ENCODE measurements at places on chromosomes 3 and 15.
A peak's percentile ranks its signal among the peaks of the same experiment; 100 is the strongest.

GRCh38 chr15:88797663-88798339 is 5.4 kb upstream of the ACAN start:
- DNase-seq = no peak

DNA sequence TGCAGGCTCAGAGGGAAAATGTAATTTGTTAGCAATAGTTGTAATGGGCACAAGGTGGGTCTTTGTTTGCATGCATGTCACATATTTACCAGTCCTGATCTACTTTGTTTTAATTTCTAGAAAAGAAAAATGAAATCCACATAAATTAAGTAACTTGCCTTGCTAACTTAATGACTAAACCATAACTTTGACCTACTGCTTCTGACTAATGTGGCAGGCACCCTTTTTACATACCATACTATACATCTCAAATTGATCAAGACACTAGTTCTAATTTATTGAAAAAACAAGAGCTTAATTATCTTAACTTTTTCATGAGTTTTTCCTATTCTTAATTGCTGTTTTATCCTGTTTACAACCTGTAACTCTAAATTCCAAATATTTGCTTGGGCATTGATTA is 93.2 kb downstream of the ATP11B start:
- no peak for DNase-seq

DNA sequence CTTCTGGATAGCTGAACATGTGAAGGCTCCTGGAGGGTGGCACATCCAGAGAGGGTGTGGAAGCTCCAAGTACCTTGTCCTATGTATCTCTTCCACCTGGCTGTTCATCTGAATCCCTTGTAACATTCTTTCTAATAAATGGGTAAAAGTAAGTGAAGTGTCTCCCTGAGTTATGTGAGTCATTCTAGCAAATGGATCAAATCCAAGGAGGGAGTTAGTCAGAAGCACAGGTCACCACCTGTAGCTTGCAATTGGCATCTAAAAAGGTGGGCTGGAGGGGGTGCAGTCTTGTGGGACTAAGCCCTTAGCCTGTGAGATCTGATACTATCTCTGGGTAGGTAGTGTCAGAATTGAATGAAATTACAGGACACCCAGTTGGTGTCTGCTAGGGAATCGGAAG is 71.0 kb downstream of the WWTR1 start:
- DNase-seq = no peak

GRCh38 chr3:187624588-187624987 is 45.6 kb downstream of the SST start:
- DNase-seq = no peak

DNA sequence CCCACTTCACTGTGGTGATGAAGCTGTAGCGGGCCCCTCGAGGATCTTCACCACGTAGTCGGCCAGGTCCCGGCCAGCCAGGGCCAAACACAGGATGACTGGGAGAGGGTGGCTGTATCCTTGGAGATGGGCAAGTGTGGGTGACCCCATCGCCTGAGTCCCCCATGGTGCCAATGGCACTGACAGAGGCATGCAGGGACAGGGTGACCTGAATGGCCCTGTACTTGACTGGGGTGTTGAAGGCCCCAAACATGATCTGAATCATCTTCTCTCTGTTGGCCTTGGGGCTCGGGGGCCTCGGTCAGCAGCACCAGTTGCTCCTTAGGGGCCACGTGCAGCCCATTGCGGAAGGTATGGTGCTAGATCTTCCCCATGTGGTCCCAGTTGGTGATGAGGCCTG is 17.1 kb upstream of the AP3B2 start:
- DNase-seq = no peak

DNA sequence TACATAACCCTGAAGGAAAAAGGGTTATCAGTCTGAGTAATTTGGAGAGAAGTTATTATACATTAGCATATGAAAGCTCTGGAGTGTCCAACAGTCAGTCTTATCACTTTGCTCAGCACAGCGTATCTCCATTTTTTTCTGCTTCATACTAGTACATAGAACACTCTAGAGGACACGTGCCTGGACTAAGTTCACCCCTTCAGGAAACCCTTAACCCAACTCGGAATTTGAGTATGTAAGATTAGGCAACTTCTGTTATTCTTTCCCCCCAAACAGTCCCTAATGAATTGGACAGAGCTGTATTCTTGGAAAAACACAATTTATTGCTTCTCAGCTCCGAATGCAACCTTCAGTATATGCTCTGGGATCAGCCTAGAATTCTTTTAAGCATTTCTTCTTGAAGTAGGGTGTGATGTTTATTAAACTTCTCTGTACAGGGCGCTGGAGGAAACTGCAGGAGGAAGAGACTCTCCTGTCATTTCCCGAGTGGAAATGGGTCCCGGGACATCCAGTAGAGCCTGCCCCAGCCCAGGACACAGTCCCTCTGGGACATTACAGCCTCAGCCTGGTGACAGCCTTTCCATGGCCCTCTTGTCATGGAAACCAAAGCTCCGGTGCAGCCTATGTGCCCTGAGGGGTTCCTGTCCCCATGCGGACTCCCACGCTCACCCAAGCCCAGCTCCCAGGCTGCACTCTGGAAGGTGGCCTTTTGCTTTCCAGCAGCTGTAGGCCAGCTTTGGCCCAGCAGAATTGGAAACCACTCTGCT is 37.3 kb upstream of the CMTM8 start:
- DNase-seq = no peak

DNA sequence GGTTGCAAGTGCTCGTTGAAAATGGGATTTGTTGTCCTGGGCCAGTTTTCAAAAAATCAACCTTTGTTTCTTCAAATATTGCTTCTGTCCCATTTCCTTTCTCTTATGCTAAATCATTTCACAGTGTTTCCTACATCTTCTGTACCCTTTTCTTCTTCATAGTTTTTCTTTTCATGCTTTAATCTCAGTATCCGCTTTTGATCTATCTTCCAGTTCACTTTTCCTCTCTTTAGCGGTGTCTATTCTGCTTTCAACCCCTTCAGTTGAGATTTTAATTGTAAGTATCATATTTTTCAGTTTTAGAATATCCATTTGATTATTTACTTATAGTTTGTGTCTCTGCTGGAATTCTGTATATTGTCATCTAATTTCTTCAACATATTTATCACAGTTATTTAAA is 311.7 kb upstream of the TPM1 start:
- DNase-seq = no peak

- DNase-seq = no peak
These were observed 836.8 kb upstream of the NECTIN3 start for GRCh38 chr3:110234831-110235230.

GRCh38 chr3:19903649-19904048 is 30.4 kb downstream of the EFHB start:
- no peak for DNase-seq

GRCh38 chr3:17055374-17056276 is 170.9 kb downstream of the PLCL2 start:
- DNase-seq = no peak

GRCh38 chr3:171165983-171166382 is 139.5 kb upstream of the SLC2A2 start:
- no peak for DNase-seq

DNA sequence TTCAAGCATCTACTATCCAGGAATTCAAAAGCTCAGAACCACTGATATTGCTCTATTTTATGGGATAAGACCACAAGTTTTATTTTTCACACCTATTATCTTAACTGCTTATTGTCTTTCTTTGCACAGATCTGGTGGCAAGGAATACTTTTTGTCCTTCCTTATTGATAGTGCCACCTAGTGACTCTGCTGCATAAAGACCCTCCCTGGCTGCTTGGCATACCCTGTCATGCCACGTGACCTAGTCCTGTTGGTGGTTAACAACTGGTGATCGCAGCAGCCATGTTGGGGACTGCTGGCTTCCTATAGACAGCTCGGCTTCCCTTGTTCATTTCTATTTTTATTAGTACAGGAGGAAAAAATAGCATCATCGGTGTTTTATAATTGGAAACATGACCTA is 236.3 kb downstream of the MEX3B start:
- DNase-seq = peak; percentile 46

DNA sequence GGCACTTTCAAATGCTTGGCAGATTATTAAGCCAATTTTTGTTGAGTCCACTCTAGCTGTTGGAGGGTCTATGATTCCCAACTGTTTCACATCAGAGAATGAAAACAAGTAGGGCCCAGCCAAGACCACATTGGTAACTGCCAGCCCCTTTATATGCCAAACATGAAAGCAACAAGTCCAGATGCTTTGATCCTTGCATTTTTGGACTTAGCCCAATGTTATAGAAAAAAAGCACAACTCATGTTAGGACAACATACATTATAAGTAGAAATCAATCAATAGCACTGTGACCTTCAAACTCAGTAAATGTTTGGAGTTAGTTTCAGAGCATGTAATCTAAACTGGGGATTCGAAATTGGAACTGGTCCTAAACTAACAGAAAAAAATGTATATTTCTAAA is 674.7 kb downstream of the MECOM start:
- DNase-seq = no peak

DNA sequence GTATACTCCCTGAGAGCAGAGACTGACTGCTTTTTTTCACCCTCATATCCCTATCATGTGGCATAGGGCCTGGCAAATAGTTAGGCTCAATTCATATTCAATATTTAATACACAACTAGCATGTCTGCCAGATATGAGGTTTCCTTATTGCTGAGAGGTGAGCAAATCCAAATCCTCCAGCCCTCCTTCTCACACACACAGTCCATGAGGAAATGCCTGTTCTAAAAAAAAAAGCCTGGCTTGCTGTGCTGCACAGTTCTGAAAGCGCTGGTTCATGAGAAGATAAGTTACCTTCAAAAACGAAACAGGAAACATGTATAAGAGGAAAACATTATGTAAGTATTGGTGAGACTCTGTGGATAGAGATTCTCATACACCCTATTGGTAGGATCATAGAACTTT is 15.5 kb upstream of the ACAP2 start:
- DNase-seq = no peak

GRCh38 chr3:39183211-39184080 is 8.9 kb downstream of the XIRP1 start:
- DNase-seq = no peak

GRCh38 chr15:60076045-60076444 is 71.9 kb downstream of the FOXB1 start:
- DNase-seq = no peak

- DNase-seq = no peak
These were observed 99.0 kb upstream of the MEF2A start for GRCh38 chr15:99466701-99467337.

DNA sequence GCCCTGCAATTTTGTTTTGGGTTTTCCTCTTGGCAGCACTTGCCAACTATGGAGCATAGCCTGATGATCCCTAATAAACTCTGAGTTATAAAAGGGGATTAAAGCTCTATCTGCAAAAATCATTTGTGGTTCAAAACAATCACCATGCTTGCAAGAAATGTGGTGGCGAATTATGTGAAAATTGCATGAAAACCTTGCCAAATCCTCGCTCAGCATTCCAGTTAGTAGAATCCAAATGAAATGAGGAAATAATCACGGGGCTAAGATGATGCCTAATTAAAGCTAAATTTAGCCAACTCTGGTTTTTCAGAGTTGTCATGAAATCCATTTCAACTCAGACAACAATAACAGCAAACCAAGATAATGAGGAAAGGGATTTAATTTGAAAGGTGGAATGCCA is 73.0 kb upstream of the PROK2 start:
- no peak for DNase-seq

GRCh38 chr3:162338514-162338913 is 841.9 kb downstream of the OTOL1 start:
- no peak for DNase-seq

DNA sequence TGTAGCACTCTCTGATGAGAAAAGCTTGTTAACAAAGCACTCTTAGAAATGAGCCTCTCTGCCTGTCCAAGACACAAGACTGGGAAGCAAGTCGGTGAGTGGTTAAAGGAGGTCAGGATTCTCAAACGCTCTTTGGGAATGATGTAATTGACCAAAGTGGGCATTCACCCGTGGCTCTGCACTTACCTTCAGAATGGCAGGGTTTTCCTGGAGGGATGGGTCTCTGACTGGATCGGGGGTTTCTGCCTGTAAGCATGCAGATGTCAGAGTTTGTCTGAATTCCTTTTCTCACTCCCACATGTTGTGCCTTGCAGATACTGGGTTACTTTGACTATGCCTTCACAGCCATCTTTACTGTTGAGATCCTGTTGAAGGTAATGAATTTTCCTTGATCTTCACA is 106.3 kb downstream of the CHDH start:
- DNase-seq = no peak

- no peak for DNase-seq
These were observed 3.2 kb upstream of the ZFYVE19 start for GRCh38 chr15:40803688-40804087.

DNA sequence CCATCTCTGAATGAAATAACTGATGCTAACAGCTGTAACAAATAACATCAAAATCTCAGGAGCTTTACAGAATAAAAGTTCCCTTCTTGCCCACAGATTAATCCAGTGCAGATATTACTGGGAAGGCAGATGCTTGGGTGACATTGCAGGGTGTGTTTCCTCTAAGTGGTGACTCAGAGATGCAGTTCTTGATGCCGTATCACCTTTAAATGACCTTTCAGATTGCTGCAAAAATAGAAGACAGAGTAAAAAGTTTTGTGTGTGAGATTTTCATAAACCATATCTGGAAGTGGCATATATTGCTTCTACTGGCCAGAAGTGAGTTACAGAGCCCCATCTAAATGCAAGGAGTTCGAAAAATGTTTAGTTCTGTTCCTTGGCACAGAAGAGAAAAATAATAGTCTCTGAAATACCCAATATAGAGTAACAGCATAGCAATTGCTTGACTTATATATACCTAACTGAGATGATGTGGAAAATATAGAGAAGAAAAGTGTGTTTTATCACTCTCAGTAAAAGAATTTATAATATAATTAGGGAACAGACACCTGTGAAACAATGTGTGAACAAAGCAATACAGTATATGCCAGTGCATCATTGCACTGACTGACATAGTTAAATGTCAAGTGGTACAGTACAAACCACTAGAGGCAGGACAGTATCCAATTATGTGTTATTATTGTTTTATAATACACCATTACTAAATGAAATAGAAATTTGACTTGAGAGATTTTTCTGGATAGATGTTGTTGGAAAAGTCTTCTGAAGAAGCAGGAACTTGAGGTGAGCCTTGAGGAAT is 430.7 kb upstream of the CBLB start:
- no peak for DNase-seq

- no peak for DNase-seq
These were observed 782.4 kb upstream of the ROBO1 start for GRCh38 chr3:80550174-80550573.

DNA sequence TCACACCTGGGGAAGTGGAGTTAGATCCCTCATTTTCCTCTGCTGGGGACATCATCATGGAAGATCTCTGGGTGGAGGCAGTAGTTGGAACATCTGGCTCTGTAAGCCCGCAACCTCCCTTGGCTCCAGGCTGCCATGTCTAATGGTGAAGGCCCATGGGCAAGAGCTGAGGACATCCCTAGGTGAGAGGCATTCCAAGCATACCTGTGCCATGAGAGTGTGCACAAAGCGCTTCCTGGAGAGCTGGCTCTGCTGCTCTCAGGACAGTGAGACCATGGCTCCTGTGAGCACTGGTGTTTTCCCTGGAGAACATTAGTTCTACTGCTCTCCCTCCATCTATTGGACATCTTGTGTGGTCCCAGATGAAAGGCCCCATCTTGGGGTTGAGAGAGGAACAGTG is 7.7 kb downstream of the MAPKAPK3 start:
- DNase-seq = no peak

Data from NCI-H1694 treated with DMSO at 0.1 percent for 48 hours (cell line).